ENCODE measurements at places on chromosomes 3 and 15.
A peak's percentile ranks its signal among the peaks of the same experiment; 100 is the strongest.

GRCh38 chr3:99929745-99930139, 112.1 kb downstream of the CMSS1 start:
- no peak for DNase-seq

GRCh38 chr3:68057637-68058320, 403.4 kb upstream of the SUCLG2 start:
- peak; percentile 59 for DNase-seq

- DNase-seq = no peak
These were observed 41.6 kb downstream of the IMPG2 start for GRCh38 chr3:101278727-101279126.

GRCh38 chr15:90750186-90750585, 33.0 kb downstream of the BLM start:
- DNase-seq = no peak

DNA sequence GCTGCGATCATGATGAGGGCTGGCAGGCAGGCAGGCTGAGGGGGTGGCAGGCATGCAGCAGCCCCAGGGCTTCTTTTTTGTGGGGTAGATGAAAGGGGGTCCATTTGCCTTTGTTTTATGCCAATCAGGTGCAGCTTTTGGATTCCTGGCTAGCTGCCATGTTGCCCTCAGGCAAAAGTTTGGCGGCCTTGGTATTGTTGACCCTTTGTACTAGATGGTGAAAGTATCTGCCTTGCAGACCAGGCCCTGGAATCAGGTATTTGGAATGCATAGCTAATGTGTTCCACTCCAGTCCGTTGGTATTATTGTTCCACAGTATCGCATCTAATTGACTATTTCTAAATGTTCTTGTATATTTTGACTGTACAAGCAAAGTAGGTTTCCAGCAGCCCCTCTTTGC, 35.0 kb downstream of the EEFSEC start:
- no peak for DNase-seq

GRCh38 chr15:41258750-41259471, 27.8 kb downstream of the CHP1 start:
- no peak for DNase-seq

DNA sequence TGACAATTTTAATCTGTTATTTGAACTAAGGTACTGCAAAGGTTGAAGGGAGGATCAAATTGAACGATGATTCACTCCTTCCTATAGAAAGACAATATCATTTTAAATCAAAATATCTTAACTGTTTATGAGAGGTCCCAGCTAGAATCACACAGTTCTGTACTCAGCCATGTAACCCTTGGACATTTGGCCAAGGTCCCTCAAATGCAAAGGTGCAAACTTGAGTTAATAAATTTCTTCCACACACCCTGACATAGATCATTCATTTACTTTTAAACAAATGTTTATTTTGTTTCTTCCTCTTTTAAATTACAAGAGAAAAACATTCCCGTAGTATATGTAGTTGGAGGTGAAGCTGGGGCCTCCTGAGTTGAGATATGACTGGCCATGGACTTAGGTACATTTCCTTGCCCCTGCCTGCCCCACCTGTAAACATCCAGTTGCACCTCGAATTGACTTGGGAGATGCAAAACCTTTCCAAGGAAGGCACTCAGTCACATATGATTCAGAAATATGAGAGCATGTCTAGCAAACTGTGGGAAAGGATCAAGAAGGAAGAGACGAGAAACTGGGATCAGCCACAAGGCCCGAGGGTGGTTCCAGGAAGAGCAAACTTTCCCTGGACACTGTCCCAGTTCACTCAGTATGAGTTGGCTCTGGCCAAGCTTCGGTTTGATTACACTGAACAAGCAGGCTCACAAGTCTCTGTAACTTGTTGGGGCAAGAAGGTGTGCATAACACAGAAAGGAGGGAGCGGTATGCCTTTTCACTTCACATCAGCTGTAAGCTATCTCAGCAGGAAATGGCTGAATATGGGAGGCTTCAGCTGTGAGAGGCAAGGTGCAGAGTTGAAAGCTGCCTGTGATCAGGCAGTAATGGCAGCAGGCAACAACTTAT, 6.7 kb downstream of the TNFSF10 start:
- DNase-seq = no peak

- DNase-seq = no peak
These were observed 52.3 kb upstream of the CGNL1 start for GRCh38 chr15:57323806-57324589.

DNA sequence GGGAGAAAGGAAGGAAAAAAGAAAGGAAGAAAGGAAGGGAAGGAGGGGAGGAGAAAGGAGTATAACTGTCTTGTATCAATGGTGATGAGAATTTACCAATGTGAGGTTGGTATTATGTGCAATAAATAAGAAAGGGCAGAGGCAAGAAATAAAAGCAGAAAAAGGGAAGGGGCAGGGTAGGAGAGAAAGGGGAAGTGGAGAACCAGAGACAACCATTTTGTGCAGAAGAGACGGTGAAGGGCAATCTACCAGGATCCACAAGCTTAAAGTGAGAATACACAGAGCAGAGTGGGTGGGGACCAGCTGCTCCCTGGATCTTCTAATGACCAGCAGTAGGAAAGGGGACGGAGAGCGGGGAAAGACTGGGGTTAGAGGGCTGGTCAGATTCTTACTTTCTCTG, 106.9 kb upstream of the SLCO2A1 start:
- DNase-seq = no peak

DNA sequence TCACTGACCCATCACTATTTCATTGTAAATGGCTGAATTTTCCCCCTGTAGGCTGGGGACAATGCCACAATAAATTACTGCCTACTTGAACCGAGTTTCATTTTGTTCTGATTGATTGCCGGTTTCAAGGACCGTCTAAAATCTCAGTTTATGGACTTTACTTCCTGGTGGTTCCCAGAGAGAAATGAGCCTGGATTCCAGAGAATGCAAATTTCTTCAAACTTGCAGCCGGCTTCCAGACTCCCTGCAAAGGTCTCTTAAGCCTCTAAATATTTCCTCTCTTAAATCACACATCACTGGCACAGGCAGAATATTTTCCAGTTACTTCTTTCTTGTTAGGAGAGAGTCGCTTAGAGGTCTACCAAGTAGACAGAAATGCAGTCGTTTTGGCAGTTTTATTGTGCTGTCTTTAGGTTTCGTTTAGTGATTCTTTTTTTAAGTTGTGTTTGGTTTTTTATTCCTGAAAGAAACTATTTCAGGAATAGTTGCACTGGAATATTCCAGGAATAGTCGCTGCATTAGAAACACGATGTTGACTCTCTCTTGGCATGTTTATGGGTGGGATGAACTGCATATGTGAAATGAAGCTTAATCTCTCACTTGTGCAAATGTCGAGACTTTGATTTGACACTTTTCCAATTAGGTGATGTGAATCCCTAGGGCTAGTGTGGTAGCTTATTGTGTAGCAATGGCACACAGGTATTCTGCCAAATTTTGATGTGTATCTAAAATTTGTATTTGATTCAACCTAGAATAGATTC, 284.1 kb upstream of the NR2E3 start:
- DNase-seq = no peak

GRCh38 chr3:61493339-61493738, 68.0 kb upstream of the PTPRG start:
- DNase-seq = no peak

DNA sequence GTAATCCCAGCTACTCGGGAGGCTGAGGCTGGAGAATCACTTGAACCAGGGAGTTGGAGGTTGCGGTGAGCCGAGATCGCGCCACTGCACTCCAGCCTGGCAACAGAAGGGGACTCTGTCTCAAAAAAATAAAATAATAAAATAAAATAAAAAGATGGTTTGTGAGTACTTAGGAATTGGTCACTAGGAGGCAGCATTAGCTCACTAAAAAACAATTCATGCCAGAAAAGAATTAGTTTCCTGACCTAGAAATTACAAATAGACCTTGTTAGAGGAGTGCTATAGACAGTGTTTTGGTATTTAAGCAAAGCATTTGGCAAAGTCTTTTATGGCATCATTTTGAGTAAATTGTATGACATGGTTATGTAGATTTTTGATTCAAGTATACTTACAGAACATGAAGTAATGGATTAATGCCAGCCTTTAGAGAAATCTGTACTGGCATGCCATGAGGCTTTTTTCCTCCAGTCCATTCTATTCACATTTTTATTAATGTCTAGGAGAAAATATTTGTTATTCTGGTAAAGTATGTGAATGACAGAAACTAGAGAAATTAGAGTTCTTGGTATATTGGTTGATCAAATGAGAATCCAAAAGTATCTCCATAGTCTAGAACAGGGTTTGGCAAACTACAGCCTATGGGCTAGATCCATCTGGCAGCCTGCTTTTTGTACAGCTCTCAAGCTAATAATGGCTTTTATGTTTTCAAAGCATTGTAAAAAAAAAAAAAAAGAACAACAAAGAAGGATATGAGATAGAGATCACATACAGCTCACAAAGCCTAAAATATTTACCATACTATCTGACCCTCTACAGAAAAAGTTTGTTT, 81.6 kb downstream of the LRRC49 start:
- no peak for DNase-seq

DNA sequence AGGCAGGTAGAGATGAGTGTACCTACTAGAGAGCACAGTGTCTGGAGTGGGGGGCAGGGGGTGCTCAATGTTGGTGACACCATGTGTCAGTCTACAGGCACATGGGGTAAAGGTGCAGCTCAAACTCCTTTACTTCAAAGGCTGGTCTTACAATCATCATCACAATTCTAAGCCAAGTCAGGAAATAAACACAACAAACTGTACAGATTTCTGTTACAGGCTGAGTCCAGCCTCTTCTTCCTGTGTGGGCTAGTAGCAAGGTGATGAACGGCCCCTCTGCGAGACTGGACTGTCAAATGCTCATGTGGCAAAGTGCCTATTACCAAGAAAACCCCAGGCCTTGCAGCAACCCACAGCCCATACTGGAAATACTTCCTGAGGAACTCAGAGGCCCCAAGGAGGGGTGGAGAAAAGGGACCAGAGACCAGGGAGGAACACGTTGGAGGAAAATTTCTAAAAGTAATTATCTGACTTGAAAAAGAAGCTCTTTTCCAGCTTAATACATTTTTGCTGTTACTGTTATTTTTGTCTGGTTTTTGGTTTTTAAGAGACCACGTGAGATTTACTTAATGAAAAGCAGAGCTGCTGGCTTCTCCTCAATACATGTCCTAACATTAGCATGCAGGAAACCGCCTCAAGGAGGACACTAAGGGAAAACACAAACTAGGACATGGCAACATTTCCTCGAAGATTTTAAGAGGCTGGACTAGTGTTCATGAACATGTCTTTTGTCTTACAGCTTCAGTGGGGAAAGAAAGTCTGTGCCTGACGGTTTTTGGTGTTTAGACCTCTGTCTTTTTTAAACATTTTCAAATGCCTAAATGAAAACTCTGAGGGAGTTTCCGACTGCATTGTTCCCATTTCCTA, 29.5 kb downstream of the TBC1D2B start:
- DNase-seq = no peak

- DNase-seq = no peak
These were observed 288.7 kb downstream of the EPHB1 start for GRCh38 chr3:135083756-135084155.

DNA sequence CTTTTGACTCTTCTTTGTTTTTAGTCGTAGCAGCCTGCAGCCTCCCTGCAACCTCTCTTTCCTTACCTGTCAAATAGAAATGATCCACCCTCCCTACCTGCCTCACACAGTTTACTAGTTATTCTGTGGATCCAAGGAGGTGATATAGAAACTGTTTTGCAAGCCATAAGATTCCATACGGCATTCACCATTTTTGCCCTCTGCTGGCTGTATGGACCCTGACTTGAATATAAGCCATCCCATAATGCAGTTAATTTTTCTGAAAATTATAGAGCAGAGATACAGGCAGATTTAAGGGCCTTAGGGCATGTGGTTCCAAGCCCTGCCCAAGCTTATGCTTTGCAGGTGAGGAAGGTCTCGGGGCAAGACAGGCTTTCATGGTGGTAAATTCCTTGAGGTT, 63.8 kb downstream of the CPN2 start:
- DNase-seq = no peak

DNA sequence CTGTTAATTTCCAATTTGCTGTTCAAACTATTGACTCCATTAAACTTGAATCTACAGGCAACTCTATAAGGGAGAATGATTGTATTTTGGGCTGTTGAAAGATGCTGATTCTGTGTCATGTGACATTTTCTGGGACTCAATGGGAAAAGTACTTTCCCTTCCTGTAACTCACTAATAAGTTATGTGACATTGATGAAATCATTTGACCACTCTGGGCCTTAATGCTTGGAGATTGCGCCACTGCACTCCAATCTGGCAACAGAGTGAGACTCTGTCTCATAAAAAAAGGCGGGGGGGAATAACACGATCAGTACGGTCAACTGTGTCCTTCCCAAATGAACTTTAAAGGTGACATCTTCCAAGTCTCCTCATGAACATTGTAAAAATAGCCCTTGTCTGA, 215.2 kb upstream of the SGO1 start:
- no peak for DNase-seq

- DNase-seq = no peak
These were observed 218.5 kb upstream of the RGMA start for GRCh38 chr15:93307513-93307912.

DNA sequence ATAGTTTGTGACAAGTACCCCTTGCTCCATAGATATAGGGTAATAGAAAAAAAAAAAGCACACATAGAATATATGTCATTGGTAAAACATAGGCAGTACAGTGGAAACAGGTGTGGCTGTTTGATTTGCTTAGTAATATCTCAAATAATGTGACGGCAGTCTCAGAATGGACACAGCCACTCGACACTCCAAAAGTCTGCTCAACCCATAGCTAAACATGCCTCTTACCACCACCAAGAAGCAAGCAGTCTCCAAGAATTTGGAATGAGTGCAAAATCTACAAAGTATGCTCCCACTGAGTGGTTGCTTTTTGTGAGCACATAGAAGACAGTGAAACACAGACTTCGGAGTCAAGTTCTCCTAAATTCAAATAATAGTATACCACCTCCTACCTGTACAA, 43.0 kb downstream of the RAB27A start:
- no peak for DNase-seq

DNA sequence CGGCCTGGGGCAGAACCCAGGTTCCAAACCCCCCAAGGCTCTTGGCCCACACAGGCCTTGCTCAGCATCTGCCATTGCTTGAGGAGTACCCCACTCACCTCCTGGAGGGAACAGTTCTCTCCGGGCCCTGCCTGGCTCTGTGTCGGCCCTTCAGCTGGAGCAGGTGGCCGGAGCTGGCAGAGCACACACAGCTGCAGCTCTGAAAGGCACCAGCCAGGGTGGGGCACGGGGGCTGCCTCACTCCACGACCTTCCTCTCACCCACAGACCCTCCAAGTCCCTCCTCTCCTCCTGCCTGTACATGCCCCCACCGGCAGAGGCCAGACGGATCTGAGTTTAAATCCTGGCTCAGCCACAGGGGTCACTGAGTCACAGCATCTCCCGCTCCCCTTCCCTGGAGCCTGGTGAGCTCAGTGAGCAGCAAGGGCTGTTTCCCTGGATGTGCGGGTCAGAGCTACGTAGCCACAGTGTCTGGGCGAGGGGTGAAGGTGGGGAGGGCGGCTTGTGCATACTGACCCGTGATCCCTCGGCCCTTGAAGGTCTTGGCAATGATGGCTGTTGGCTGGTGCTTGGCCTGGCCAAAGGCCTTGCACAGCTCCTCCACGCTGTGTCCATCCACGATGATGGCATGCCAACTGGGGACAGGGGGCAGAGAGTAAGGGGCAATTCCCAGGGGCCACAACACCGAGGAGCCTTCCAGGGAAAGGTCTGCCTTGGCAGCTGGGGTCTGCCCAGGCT, 23.0 kb downstream of the TKT start:
- DNase-seq = no peak

Data from activated T-cell treated with anti-CD3 and anti-CD28 coated beads, Interleukin-2, amount 50 U/mL, for 1 hour (primary cell).